ENCODE measurements at places on chromosomes 1 and 21.

GRCh38 chr1:79193211-79194079, 186.9 kb upstream of the ADGRL4 start:
- DNase-seq, result no peak

GRCh38 chr21:45184869-45185268, 102.8 kb downstream of the POFUT2 start:
- no peak for DNase-seq

- no peak for DNase-seq
Measured at GRCh38 chr1:219174460-219175211, 958 bp downstream of the LYPLAL1 start.

DNA sequence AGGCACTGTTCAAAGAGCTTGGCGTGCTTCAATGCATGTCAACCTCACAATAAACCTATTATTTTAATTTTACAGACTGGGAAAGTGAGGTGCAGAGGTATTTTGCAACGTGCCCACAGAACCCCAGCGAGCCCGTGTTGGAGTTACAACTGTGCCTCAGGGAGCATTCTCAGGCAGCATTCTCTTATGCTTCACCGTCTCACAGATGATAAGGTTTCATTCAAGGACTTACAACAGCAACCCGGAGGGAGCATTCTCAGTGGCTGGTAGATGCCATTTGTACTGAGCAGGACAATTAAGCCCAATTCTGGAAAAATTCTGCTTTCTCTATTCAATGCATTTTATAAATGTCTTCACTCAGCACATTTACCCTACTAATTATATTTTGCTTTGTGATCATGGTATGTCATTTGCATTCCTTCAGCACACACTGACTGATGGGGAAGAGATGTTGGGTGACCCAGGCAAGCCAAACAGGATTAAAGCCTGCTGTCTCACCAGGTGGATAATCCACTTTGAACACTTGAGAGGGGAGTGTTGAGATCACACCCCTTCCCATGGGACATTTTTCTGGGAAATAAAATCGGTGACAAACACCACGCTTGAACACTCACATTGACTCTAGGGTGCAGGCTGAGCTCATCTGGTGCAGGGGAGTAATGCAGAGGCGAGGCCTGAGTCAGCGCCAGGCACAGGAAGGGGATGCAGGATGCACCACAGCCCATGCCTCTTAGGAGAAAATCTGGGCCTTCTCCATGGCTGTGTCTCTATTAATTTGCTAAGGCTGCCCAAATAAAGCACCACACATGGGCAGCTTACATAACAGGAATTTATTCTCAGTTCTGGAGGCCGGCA, 113.9 kb downstream of the CLIC6 start:
- DNase-seq, result no peak

DNA sequence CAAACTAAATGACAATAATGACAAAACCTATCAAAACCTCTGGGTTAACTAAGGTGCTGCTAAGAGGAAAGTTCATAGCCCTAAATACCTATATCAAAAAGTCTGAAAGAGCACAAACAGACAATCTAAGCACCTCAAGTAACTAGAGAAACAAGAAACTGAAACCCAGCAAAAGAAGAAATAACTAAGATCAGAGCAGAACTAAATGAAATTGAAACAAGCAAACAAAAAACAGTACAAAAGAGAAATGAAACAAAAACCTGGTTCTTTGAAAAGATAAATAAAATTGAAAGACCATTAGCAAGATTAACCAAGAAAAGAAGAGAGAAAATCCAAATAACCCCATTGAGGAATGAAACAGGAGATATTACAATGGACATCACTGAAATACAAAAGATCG, 44.8 kb upstream of the KIAA0040 start:
- DNase-seq, result no peak

- DNase-seq, result no peak
Measured at GRCh38 chr1:118145721-118146120, 39.3 kb downstream of the SPAG17 start.

GRCh38 chr21:31887391-31887841, 14.6 kb downstream of the HUNK start:
- DNase-seq, result no peak

DNA sequence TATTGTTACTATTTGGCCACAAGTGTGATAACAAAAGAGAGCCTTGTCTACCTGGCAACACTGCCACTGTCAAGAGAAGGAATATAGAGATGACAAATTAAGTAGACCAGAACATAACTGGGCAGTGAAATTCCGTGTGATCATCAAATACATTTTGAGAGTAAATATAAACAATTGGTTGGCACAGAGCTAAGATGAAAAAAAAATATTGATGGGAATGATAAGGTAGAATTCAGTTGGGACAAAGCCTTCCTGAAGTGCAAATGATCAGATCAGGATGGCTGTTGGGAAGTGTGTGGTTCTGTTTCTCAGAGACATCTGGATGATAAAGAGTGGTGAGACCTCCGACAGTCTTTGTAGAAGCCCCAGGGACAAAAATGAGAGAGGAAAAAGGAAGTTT, 205.5 kb upstream of the CAMK1G start:
- no peak for DNase-seq

DNA sequence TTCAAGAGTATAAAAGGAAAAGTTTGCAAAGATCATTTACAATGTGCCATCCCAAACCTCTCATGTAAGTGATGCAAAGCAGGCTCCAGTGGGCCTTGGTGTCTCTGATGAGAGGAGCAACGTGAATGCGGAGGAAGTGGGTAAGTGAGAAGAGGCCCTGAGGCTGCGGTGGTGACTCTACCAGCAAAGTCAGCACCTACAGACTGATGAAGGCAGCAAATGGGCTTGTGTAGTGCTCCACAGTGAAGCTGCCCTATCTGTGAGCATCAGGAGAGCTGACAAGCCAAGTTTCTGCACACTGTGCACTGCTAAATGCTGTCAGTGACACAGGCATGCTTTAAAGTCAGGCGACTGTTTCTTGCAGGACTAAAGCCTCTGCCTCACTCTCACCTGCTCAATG, 15.6 kb upstream of the RAP1A start:
- DNase-seq, result peak; percentile 34

DNA sequence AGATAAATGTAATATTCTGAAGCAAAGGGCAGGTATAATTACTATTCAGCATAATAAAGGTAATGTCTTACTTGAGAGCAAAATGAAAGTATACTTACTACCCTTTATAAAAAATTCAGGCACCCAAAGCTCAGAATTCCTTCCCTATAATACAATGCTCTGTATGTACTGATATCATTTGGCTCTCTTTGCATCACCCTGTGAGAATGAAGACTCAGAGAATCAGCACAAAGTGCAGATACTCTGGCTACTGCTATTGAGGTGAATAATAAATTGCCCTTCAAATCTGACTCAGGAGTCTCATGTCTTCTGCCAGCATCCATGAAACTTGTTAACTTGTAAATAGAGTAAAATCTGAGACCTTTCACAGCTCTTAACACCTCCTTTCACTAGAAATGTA, 108.5 kb upstream of the KCTD3 start:
- no peak for DNase-seq

- no peak for DNase-seq
Measured at GRCh38 chr21:31213787-31214186, 130.3 kb downstream of the TIAM1 start.

GRCh38 chr21:17900281-17900989, 81.3 kb upstream of the C21orf91 start:
- DNase-seq, result no peak

DNA sequence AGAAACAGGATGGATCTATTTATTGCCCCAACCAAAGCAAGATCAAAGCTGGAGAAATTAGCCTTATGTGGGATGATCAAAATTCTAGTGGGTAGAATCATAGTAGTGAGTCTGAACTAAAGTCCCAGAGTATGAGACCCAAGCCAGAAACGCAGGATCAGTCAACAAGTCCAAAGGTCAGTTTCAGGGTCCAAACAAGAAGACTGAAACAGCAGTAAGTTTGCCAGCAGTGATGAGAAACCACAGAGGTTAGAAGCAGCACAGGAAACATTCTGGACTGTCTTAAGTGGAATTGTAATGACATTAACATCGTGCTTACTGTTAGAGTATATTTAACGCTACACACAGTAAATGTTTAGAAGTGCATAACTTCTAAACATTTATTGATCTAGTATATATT, 251.0 kb downstream of the LRRIQ3 start:
- no peak for DNase-seq

DNA sequence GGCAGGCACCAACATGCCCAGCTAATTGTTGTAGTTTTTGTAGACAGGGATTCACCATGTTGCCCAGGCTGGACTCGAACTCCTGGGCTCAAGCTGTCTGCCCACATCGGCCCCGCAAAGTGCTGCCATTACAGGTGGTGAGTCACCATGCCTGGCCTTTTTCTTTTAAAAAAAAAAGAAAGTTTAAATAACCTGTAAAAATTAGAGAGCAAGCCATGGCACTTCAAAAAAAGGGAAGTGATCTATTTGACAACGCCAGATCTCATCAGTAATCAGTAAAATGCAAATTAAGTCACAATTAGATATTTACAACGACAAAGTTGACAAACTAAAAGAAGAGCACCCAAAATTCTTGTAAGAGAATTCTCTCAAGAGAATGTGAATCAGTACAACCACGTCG, 2.9 kb upstream of the RBBP5 start:
- no peak for DNase-seq

- DNase-seq, result no peak
Measured at GRCh38 chr1:218345673-218346390, 696 bp downstream of the TGFB2 start.

DNA sequence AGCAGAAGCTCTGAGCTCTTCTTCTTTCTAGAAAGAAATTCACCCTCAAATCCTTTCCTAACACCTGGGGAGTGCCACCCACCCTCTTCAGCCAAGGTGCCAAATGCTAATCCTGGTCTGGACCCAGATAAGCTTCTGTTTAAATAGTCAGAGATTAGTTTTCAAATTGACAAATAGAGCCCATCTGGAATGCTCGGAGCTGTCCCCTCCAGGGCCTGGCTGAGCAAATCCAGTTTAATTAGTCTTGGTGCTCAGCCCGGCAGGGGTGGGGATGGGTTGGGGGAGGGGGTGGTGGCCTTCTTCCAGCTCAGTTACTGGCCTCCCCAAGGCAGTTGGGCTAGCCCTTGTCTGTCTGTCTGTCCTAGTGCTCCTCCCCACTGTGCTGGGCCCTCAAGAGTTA, 269.5 kb downstream of the GRIK3 start:
- DNase-seq, result no peak

DNA sequence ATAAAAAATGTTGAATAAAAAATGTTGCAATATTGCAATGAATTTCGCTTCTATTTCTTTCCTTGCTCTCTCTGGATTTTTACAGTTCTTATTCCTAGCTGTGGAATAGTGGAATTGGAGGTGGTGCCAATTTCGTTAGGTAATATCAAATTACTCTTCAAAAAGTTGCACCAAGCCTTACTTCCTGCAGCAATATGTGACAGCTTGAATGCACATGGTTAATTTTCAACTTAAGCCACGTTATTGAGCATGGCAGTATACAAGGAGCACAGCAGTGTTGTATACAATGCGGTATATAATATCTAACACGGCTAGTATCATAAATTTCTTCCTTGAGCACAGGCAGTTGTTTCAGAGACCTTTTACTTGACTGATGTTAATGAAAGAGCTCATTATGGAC, 152.5 kb downstream of the NOS1AP start:
- DNase-seq, result no peak

DNA sequence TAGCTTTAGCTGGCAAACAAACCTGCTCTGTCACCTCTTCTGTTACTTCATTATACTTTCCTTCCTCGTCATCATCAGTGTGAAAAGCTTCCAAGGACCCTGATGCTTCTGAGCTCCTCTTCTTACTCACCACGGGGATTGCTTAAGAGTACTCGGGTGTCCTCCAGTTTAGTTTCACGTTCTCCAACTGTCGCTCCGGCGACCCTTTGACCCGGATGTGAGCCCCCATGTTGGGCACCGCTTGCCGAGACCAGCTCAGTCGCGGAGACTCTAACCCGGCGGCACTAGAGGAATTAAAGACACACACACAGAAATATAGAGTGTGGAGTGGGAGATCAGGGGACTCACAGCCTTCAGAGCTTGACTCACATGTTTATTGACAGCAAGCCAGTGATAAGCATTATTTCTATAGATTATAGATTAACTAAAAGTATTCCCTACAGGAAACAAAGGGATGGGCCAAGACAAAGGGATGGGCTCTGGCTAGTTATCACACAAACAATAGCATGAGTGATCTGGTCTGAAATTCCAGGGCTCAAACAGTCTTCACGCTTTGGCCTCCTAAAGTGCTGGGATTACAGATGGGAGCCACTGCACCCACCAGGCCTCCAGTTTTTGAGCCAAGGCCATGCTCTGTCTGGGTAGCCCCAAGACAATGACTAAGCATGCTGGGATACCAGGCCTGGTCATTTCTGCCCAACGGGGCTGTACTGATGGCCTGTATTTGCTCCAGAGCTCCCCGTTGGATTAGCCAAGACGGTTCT, 30.1 kb upstream of the ENO1 start:
- no peak for DNase-seq

DNA sequence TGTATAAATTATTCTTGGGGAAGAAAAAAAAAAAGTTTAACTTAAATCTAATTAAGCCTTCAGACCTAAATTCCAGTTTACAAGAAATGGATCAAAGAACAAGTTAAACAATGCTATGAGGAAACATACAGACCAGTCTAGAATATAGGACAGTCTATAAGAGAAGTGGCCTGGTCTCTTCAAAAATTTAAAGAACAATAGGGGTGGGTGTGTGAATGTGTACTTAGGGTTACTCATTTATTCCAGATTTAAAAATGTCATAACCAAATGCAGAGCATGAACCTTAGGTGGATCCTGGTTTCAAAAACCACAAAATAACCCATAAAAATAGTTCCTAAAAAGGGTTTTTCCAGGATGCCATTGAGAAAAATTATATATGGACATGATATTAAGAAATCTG, 21.8 kb upstream of the SYNJ1 start:
- DNase-seq, result no peak

DNA sequence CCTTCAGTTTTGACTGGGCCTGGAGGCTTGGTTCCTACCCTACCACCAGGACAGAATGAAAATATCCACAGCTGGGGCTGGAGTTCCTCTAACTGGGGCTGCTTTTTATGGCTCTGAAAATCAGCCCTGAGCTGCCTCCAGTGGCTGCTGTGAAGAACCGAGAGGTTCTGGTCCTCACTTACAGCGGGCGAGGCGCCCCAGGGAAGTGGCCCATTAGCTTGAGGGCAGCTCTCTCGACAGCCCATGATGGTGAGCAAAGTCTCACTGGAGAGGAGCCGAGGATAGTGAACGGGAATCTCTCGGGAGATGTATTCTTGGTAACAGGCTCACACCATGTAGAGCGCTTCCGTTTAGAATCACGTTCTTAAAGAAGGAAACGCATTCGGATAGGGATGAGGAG, 459.7 kb downstream of the KIF26B start:
- DNase-seq, result no peak

DNA sequence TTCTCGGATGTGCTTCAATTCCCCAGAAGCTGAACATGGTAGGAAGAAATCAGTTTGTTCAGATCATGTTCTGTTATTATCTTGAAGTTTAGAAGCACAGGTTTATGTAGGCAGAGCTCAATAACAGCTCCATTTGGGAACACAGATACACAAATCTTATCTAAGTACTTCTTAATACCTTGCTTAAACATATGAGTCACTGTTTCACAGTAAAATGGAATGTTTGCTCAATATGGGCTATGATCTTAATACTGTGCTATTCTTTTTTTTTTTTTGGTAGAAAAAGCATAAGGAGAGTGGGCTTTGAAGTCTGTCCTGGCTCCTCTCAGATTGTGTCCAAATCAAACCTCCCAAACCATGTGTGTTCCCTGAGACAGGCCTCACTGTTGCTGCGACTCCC, 13.4 kb downstream of the PROK1 start:
- no peak for DNase-seq

All from stimulated activated CD8-positive, alpha-beta memory T cell treated with anti-CD3 and anti-CD28 coated beads, Interleukin-15, amount 100 ng/mL, for 24 hours (primary cell).